Thyroid gland (tissue), 4 donors: ENCODE measurements at places on chromosomes 5 and 9. TPM values are rescaled to one million over a fixed set of nuclear protein-coding genes. Genes with fewer than 3 reads are reported as not detected.

GRCh38 chr9:92726971-92727715, 37.5 kb downstream of the BICD2 start:
- no peak overlapping the region for H3K4me3 ChIP-seq
- no peak for DNase-seq
- H3K27ac ChIP-seq = peak overlapping the region; percentile 56
- peaks cover 49% of the 10 kb centered on the region for H3K4me1 ChIP-seq
- no peaks in the 10 kb centered on the region for H3K27me3 ChIP-seq

DNA sequence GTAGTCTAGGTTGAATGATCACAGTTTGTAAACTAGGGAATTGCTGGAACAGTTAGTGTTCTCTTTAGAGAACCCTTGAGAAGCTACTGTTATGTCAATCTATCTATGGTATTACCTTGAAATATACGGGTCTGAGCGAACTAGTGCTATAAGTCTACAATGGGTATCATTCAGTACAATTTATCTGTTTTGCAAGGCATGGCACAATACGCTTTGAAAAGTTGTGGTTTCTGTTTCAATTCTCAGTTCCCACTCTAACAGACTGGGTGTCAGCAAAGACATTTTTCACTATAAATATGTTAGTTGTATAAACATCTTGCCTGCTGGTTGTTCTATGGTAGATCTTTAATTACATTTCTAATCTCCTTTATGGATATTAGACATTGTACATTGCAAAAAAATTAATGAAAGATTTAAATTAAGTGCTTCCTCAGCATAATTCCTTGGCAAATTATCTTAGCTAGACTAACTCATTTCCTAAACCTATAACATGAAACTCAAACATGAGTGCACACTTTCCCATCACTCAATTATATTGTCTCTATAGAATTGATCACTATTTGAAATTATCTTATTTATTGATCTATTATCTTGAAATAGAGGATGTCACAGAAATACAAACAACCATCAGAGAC, 24.9 kb upstream of the SLCO6A1 start:
- no peaks in the 10 kb centered on the region for H3K27me3 ChIP-seq
- no peaks in the 10 kb centered on the region for H3K36me3 ChIP-seq

HOMER1 gene
- 26.1 TPM for total RNA-seq

DNA sequence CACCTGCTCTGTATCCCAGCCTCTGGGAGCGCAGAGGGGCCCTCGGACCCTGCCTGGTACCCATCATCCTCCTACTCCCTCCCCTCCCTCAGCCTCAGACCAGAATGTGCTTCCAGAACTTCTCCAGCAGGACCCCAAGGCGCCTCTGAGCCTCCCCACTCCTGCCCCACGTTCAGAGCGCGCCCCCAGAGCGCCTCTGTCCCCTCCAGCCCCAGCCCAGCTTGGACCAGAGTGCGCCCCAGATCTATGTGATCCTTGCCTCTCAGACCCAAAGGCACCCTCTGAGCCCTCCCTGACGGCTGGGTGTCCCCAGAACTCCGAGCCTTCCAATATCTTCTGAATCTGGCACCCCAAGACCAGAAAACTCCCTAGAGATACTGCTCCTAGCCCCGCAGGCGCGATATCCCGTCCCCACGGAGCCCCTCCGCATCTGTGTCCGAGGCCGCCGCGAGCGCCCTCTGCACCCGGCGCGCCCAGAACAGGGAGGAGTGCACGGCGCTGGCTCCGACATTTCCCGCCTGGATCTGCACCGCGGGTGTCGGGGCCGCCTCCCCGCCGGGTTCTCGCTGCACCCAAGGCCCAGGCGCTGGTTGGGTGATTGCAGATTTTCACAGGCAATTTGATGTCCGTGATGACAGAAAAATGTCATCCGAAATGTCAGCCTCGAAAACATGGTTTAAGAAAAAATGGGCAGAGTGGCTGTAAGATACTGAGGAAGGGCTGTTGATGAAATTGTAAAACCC, 522 bp downstream of the BHMT start:
- H3K27ac ChIP-seq = no peak overlapping the region
- H3K4me3 ChIP-seq = no peak overlapping the region
- peaks cover 8% of the 10 kb centered on the region for H3K27me3 ChIP-seq
- H3K36me3 ChIP-seq = no peaks in the 10 kb centered on the region
- no peaks in the 10 kb centered on the region for H3K4me1 ChIP-seq

MARCOL gene
- not detected for total RNA-seq

BARHL1 gene
- total RNA-seq = not detected

ST6GALNAC4 gene
- 14.6 TPM for total RNA-seq

GRCh38 chr5:52727020-52727419, 60.7 kb upstream of the ITGA1 start:
- DNase-seq = no peak
- H3K4me3 ChIP-seq = no peak overlapping the region
- peak overlapping the region; percentile 39 for H3K27ac ChIP-seq
- H3K27me3 ChIP-seq = no peaks in the 10 kb centered on the region
- no peaks in the 10 kb centered on the region for H3K36me3 ChIP-seq
- peaks cover 13% of the 10 kb centered on the region for H3K4me1 ChIP-seq

- H3K4me1 ChIP-seq = peaks cover 3% of the 10 kb centered on the region
- DNase-seq = no peak
- H3K27ac ChIP-seq = no peak overlapping the region
- H3K4me3 ChIP-seq = no peak overlapping the region
Observed at GRCh38 chr5:81425569-81425968, 31.6 kb upstream of the ACOT12 start.

- H3K27me3 ChIP-seq = no peaks in the 10 kb centered on the region
- H3K4me1 ChIP-seq = no peaks in the 10 kb centered on the region
- DNase-seq = no peak
- no peaks in the 10 kb centered on the region for H3K36me3 ChIP-seq
Observed at GRCh38 chr9:72415163-72415562, 50.2 kb upstream of the ZFAND5 start.

- no peaks in the 10 kb centered on the region for H3K27me3 ChIP-seq
- H3K4me3 ChIP-seq = no peak overlapping the region
- no peak for DNase-seq
- no peaks in the 10 kb centered on the region for H3K36me3 ChIP-seq
- H3K4me1 ChIP-seq = peaks cover 3% of the 10 kb centered on the region
Observed at GRCh38 chr9:17824191-17824590, 245.3 kb downstream of the SH3GL2 start.

- no peaks in the 10 kb centered on the region for H3K36me3 ChIP-seq
- no peaks in the 10 kb centered on the region for H3K27me3 ChIP-seq
- peaks cover 11% of the 10 kb centered on the region for H3K4me1 ChIP-seq
- DNase-seq = no peak
- H3K27ac ChIP-seq = no peak overlapping the region
Observed at GRCh38 chr9:89483592-89484474, 14.1 kb downstream of the SEMA4D start.

- no peaks in the 10 kb centered on the region for H3K36me3 ChIP-seq
- H3K4me1 ChIP-seq = no peaks in the 10 kb centered on the region
- no peak overlapping the region for H3K4me3 ChIP-seq
- no peak overlapping the region for H3K27ac ChIP-seq
Observed at GRCh38 chr9:35267710-35268109, 105.9 kb downstream of the UNC13B start.

DNA sequence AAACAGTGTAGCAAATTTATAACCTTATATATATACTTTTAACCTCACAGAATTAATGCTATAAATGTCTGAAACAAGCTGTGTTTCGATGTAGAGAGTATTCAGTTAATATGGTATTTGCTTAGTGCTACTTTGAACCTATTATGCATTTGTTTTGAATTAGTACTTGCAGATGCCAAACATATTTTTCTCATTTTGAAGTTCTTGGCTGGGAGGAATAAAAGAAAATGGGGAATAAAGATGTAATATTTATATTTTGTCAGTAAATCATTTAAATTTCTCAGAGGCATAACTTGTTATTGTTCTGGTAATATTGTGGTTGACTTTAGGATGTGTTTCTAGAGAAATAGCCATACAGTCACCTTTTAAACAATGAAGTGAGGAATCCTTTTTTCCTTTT, 175.9 kb upstream of the IZUMO3 start:
- H3K36me3 ChIP-seq = no peaks in the 10 kb centered on the region
- no peak overlapping the region for H3K27ac ChIP-seq
- no peaks in the 10 kb centered on the region for H3K27me3 ChIP-seq

TLX3 gene
- not detected for total RNA-seq

DNA sequence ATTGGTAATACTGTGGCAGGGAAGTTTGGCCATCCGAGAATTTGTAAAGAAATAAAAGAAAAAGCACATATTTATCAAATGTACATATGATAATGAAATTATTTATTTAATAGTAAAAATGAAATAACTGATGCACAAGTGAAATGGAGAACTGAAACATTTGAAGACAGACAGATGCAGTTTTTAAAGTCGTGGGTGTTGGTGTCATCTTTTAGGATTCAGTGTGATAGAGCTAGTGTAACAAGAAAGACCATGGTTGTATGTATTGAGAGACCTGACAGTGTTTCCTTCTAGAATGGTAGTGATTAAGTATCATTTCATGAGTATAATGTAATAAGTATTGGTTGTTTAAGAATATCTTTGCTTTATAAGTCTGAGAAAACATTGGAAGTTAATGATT, 2.4 kb downstream of the SEC61B start:
- peaks cover 21% of the 10 kb centered on the region for H3K36me3 ChIP-seq
- no peaks in the 10 kb centered on the region for H3K27me3 ChIP-seq

AGXT2 gene
- total RNA-seq = not detected

SELENOP gene
- total RNA-seq = 637 TPM

DNA sequence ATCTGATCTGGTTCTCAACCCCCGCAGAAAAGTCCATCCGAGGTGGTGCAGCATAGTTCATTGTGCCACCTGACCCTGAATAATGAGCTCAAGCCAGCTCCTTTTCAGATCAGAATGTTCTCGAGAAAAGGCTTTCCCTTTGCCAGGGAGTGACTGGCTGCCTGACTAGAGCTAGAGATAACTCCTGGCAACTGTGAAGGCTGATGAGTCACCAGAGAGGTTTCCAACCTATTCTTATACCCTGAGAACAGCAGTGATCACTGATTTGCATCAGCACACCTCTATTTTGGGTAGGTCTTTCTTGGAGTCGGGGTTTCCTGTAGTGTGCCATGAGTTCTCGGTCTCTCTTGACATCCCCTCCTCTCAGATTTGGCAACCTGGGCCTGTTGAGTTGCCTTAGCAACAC, 127.9 kb downstream of the PIK3R1 start:
- H3K27ac ChIP-seq = no peak overlapping the region
- DNase-seq = peak; percentile 60
- no peaks in the 10 kb centered on the region for H3K27me3 ChIP-seq
- peaks cover 7% of the 10 kb centered on the region for H3K4me1 ChIP-seq
- no peaks in the 10 kb centered on the region for H3K36me3 ChIP-seq
- H3K4me3 ChIP-seq = no peak overlapping the region

PTGER4 gene
- total RNA-seq = 14.3 TPM

SERF1A gene
- total RNA-seq = 25.6 TPM

GRCh38 chr5:123455095-123455494, 31.9 kb upstream of the CEP120 start:
- no peaks in the 10 kb centered on the region for H3K36me3 ChIP-seq
- no peaks in the 10 kb centered on the region for H3K4me1 ChIP-seq
- H3K4me3 ChIP-seq = no peak overlapping the region
- no peak overlapping the region for H3K27ac ChIP-seq
- H3K27me3 ChIP-seq = no peaks in the 10 kb centered on the region
- no peak for DNase-seq

DNA sequence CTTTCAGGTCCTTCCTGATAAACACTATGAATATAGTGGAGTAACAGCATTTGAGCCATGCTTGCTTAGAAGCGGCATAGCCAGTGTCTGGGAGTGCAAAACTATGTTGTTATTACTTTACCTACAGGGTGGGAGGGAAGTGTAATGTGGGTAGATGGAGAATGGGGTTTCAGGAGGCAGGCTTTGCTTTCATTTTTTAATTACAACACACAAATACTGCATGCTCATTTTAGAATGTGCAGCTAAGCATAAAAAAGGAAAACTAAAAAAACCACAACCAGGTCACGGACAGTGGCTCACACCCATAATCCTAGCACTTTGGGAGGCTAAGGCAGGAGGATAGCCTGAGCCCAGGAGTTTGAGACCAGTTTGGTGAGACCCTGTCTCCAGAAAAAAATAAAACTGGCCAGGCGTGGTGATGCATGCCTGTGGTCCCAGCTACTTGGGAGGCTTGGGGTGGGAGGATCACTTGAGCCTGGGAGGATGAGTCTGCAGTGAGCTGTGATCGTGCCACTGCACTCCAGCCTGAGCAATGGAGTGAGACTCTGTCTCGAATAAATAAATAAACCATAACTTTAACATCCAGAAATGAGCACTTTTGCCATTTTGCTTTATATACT, 20.2 kb downstream of the HAVCR1 start:
- no peak overlapping the region for H3K4me3 ChIP-seq
- no peak for DNase-seq
- H3K36me3 ChIP-seq = no peaks in the 10 kb centered on the region

PCDHB13 gene
- total RNA-seq = 7.2 TPM
